ENCODE measurements at places on chromosomes 7 and 10.

- no peak for DNase-seq
Measured at GRCh38 chr10:113459626-113460280, 93.1 kb upstream of the HABP2 start.

DNA sequence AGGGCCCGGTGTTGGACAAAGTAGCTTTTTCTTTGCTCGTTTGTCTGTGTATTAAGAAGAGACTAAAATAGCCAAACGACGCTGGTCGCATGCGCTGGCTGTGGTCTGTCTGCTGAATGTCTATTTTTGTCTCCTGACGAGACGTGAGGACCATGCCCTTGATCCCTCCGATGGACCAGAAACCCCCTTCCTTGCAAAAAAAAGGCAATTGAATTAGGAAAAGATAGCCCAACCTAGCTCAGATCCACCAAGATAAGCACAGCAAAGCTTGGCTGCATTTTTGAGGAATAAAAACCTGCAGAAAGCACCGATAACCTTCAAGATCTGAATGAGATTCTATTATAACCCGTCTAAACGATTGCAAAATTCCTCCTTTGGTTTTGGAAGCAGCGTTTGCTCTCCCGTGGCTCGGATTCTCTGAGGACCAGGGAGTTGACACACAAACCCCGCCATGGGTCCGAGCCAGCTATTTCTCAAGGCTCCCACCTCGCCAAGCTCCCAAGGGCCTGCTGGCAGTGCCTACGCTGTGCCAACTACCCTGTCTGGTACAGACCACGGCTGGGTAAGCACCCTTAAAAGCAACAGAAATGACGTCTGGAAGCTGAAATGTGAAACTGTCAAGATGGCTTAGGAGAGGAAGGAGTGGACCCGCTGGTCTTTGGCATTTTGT is 17.7 kb upstream of the TTYH3 start:
- DNase-seq = no peak

DNA sequence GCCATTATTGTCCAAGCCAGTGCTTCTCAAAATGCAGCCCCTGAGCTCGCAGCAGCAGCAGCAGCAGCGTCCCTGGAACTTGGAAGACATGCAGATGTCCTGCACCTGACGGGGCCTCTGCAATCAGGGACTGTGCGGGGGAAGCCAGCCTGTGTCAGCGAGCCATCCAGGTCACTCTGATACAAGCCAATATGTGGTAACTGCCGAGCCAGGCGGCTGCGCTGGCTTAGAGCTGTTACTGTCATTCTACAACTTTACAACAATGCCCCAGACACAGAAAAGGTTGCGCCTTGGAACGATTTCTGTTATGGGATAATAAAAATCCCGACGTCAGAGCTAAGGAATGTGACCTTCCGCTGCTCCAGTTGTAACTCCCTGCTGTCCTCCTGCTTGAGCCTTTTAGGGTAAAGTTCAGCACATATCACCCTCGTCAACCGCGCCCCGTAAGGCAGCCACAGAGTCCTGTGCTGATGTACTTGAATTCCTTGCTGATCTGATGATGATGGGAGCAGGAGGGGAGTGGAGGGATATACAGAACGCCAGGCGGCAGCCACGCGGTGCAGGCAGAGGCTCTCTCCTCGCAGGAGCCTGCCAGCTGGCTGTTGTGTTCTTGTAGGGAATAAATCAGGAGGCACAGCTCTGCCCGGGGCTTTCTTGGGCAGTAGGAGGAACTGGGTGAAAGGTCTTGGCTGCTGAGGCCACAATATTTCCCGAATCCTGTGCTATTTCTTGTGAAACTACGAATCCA is 20.0 kb upstream of the CRYGN start:
- DNase-seq = no peak

GRCh38 chr10:43238462-43238861 is 28.4 kb downstream of the RASGEF1A start:
- no peak for DNase-seq

DNA sequence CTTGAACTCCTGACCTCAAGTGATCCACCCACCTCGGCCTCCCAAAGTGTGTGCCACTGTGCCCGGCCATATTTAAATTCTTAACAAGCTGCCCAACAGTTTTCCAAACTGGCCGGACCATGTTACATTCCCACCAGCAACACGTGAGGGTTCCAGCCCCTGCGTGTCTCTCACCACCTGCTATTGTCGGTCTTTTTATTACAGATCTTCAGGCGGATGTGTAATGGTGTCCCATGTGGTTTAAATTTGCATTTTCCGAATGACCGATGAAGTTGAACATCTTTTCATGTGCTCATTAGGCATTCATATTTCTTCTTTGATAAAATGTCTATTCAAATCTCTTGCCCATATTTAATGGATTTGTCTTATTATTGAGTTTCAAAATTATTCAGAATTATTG is 11.5 kb downstream of the ELFN1 start:
- DNase-seq = no peak

DNA sequence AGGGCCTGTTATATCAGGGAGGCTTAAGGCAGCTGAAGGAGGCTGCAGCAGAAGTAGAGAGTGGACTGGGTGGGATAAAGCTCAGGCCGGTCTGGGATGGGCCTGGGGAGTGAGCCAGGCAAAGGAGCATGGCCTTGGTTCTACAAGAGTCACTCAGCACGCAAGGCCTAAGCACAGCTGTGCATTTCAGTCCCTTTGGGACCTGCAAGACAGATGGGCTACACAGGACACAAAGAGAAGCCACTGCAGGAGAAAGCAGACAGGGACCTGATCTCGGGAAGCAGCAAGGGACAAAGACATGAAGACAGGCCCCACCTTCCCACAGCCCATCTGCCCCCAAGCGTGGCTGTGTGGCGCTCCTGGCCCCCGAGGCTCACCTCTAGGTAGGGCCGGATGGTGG is 29.4 kb downstream of the RRP12 start:
- DNase-seq = no peak

- DNase-seq = no peak
Measured at GRCh38 chr7:1853431-1853985, 183.4 kb downstream of the ELFN1 start.

GRCh38 chr10:75269605-75270004 is 33.8 kb upstream of the COMTD1 start:
- no peak for DNase-seq

GRCh38 chr10:108014902-108015177 is 850.3 kb upstream of the SORCS1 start:
- no peak for DNase-seq

- no peak for DNase-seq
Measured at GRCh38 chr10:49387071-49387470, 8.8 kb downstream of the DRGX start.

GRCh38 chr7:53383131-53383530 is 347.7 kb downstream of the POM121L12 start:
- no peak for DNase-seq

- DNase-seq = no peak
Measured at GRCh38 chr10:44264244-44264643, 120.7 kb downstream of the CXCL12 start.

DNA sequence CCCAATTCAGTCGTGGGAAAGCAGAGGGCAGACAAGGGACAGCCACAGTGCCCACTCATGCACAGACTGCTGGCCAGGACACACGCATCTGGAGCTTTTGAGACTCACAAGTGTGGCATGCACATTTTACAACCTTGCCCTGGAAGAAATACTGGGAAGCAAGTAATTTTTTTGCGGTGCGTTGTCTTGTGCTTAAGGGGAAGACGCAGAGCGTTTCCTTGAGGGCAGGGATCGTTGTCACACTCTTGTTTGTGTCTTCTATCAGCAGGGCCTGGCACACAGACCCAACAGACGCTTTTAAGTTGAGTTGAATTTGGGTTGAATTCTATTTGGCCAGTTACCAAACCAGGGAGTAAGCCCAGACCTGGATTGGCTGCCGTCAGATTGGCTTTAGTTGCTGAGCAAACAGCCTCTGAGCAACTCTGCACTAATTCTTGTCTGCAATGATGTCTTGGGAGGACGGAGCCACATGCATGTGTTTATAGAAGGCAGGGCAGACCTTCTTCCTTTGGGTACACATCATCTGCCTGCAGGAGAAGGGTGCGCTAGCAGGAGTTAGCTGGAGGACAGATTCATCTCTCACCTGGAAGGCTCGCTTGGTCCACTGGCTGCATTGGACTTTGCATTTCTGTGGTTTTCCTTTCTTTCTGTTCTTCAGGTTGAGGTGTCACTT is 38.4 kb downstream of the IL2RA start:
- no peak for DNase-seq

- no peak for DNase-seq
Measured at GRCh38 chr10:44334091-44334490, 50.8 kb downstream of the CXCL12 start.

- no peak for DNase-seq
Measured at GRCh38 chr7:114678116-114678515, 243.8 kb upstream of the MDFIC start.

- DNase-seq = no peak
Measured at GRCh38 chr10:35074266-35074665, 15.9 kb downstream of the CUL2 start.

- no peak for DNase-seq
Measured at GRCh38 chr7:135366843-135367508, 133.3 kb downstream of the STRA8 start.

DNA sequence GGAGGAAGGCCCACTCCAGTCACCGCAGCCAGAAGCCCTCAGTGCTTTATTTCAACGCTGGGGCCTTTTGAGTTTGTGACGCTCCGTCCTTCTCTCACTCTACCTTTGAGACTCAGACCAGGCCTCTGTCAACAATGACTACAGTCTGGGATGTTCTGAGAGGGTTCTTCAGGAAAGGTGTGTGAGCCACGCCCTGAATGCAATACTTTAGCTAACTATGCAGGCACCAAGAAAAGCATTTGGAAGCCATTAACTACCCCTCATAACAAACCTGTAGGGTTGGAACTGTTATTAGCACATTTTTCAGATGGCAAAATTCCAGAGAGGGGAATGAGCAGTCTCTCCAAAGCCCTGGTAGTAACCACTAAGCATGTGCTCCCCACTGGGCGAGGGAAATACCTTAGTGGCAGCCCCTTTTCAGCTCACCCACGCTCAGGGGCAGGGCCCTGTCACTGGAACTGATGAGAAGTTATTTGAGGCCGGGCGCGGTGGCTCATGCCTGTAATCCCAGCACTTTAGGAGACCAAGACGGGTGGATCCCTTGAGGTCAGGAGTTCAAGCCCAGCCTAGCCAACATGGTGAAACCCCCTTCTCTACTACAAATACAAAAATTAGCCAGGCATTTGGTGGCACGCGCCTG is 5.7 kb upstream of the ARPC1B start:
- no peak for DNase-seq

- DNase-seq = no peak
Measured at GRCh38 chr10:62437696-62438095, 63.5 kb downstream of the ZNF365 start.

DNA sequence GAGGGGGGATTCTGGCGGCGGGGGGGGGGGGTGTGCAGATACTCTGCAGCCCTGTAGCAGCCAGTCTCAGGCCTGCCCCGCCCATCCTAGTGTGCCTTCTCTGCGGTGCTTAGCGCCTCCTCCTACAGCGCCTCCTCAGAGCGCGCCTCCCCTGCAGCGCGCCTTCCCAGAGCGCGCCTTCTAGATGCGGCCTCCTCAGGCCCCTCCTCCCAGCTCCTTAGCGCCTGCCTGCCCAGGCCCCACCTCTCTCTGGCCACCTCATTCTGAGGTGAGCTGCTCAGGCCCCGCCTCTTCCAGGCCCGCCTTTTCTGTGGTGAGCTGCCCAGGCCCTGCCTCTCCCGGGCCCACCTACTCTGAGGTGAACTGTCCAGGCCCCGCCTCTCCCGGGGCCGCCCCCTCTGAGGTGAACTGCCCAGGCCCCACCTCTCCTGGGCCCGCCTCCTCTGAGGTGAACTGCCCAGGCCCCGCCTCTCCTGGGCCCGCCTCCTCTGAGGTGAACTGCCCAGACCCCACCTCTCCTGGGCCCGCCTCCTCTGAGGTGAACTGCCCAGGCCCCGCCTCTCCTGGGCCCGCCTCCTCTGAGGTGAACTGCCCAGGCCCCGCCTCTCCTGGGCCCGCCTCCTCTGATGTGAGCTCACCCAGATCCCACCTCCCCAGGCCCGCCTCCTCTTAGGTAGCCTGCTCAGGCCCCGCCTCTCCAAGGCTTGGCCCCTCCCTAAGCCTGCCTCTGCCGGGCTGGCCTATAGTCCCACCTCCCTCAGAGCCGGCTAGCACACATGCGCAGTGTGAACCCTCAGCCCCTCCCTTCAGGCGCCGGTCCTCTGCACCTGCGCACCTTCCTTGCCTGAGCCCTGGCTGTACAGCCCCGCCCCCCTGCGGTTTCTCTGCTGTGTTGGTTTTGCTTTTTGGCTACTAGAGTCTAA is 2.1 kb upstream of the SGCE start:
- peak; percentile 86 for DNase-seq

DNA sequence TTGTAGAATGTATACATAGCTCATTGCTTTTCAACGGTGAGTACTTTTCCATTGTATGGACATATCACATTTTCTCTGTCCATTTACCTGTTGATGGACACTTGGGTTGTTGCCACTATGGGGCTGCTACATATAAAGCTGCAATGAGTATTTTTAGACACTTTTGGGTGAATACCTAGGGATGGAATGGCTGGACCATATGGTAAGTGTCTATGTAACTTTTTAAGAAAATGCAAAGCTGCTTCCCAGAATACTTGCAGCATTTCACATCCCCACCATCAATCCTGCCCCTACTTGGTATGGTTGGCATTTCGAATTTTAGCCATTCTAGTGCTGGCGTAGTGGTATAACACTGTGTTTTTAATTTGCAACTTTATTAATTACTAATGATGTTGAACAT is 274.6 kb downstream of the TNS3 start:
- no peak for DNase-seq

DNA sequence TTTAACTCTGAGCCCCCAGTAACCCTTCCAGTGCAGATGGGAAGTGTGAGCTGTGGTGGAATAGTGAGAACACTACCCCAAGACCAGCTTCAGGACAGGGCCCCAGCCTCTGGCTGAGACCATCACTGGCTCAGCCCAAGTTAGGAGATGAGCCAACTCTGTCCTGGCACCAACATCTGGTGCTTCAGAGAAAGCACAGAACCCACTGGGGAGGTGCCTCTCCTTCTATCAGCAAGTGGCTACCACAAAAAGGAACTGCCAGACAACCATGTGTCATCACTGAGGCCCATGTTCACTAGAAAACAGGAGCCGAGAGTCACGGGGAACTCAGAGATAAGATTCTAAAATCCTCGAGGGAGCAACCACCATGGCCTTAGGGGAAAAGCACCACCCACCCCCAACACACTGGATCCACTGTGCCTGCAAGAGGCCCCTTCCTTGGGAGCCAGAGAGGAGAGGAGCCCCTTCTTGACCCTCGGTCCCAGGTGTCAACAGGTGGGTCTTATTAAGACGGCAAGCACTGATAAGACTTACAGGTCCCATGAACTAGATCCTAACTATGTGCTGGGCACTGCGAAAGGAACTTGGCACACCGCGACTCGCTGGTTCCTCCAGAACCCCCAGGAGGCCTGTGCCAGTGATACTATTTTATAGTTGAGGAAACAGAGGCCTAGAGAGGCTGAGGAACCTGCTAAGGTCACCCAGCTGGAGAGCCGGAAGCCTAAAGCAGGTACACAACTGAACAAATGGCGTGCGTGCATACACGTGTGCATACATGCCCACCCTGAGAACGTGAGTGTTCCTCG is 102.7 kb downstream of the FAM53B start:
- no peak for DNase-seq

DNA sequence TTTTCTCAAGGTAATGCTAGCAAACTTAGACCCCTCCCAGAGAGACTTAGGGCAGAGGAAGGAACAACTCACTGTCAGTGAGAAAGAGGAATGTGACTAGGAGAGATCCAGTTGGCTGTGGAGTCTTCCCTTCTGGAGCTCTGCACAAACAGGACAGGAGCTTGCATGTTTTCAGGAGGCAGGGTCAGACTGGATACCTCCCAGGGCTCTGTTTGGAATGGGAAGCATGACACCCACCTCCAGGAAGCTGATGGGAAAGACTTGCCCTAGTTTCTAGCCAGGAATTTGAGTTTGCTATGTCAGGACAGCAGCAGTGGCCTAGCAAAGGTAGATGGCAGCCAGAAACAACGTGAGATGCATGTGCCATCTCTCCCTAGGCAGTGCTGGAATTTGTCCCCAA is 40.6 kb downstream of the GHRHR start:
- no peak for DNase-seq

Data from stimulated activated CD8-positive, alpha-beta memory T cell treated with anti-CD3 and anti-CD28 coated beads, Interleukin-4, amount 100 ng/mL, for 24 hours (primary cell).